ENCODE measurements at places on chromosomes 5 and 9.

GRCh38 chr5:64451551-64451950, 54.3 kb upstream of the RGS7BP start:
- no peak for DNase-seq

DNA sequence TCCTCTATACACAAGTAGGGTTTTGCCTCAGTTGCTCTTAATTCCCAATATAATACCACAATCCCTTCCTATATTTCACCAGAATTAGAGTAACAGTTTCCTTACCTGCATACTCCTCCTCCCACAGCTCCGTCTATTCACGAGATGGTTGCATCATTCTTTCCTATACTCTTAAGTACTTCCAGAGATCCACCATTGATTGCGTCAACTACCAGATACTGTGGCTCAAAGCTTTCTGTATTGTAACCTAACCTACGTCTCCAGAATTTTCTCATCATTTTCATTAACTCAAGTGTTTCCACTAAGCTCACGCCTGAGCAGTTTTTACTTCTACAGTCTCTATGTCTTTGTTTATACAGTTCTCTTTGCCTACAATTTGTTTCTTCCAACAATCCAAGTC, 31.2 kb upstream of the MINAR2 start:
- no peak for DNase-seq

DNA sequence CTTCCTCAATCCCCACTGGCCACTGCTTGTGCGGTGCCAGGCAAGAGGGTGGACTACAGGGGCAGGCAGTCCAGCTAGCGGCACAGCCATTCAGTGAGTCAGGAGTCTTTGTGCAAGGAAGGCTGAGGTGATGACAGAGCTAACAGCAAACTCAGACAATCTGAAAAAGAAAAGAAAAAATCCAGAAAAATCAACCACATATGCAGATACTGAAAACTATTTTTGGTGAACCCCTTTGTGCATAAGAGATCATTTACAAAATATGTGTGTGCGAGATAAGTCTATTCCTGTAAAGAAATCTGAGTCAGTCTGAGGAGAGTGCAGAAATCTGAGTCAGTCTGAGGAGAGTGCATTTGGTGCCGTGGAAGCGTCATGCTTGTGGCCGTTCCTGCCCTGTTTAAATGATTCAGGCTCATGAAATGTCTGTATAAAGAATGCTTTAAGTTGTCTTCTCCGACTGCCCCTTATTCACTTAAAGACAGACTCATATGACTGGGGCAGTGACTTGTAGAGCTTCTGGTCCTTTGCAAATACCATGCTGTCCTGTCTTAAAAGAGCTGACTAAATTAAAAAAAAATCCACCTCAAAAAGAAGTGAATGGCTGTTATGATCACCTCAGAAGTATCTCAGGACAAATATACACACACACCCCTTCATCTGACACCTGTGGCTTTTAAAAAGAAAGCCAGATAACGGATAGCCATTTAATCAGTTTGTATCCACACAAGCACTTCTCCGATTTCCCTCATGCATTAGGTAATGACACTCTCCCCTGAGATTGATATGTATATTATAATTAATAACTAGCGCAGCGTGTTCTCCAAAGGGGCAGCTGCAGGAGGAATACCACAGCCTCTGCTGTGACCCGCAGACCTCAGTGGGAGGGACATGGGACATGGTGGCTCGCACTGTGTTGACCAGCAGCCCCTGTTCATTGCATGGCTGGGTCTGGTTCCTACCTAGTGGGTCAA, 47.3 kb downstream of the TRIO start:
- DNase-seq, result no peak

GRCh38 chr9:97484134-97484533, 17.3 kb upstream of the TMOD1 start:
- no peak for DNase-seq

All from activated naive CD4-positive, alpha-beta T cell treated with anti-CD3 and anti-CD28 coated beads, Interleukin-2, amount 50 U/mL, for 72 hours (primary cell).